ENCODE measurements at places on chromosomes 16 and 17. TPM values are rescaled to one million over a fixed set of nuclear protein-coding genes. Genes with fewer than 3 reads are reported as not detected.

DYNLL2 gene
- polyA plus RNA-seq = 5.5 TPM

KRT9 gene
- not detected for polyA plus RNA-seq

TNFSF13 gene
- 2.2 TPM for polyA plus RNA-seq

- no peak for DNase-seq
Observed at GRCh38 chr16:66510711-66511601, 39.0 kb downstream of the TK2 start.

DHRS7C gene
- not detected for polyA plus RNA-seq

GRCh38 chr16:72240466-72240865 is 68.5 kb upstream of the PMFBP1 start:
- no peak for DNase-seq

GRCh38 chr16:22721511-22722100 is 92.4 kb upstream of the HS3ST2 start:
- no peak for DNase-seq

- DNase-seq = no peak
Observed at GRCh38 chr16:11414815-11415775, 69.8 kb downstream of the RMI2 start.

- DNase-seq = no peak
Observed at GRCh38 chr16:61179561-61179960, 856.7 kb downstream of the CDH8 start.

DNA sequence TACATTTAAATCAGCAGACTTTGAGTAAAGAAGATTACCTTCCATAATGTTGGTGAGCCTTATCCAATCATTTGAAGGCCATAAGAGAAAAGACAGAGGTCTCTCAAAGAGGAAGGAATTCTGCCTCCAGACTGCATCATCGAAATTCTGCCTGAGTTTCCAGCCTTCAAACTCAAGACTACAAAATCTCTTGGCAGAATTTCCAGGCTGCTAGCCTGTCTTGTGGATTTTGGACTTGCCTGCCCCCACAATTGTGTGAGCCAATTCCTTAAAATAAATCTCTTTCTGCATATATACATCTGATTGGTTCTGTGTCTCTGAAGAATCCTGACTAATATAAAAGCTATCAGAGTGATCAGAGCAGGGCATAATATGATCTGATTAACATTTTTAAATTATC is 216.6 kb upstream of the CPHXL start:
- DNase-seq = no peak

TEDC2 gene
- polyA plus RNA-seq = 50.6 TPM

GRCh38 chr16:71669926-71670536 is 44.0 kb downstream of the MARVELD3 start:
- DNase-seq = no peak
